RWPE2 (cell line): ENCODE measurements at places on chromosomes 7 and 10.
A peak's percentile ranks its signal among the peaks of the same experiment; 100 is the strongest.

- H3K27ac ChIP-seq, result no peak overlapping the region
- H3K36me3 ChIP-seq, result no peaks in the 10 kb centered on the region
- DNase-seq, result no peak
Observed at GRCh38 chr10:107585630-107586029, 421.1 kb upstream of the SORCS1 start.

DNA sequence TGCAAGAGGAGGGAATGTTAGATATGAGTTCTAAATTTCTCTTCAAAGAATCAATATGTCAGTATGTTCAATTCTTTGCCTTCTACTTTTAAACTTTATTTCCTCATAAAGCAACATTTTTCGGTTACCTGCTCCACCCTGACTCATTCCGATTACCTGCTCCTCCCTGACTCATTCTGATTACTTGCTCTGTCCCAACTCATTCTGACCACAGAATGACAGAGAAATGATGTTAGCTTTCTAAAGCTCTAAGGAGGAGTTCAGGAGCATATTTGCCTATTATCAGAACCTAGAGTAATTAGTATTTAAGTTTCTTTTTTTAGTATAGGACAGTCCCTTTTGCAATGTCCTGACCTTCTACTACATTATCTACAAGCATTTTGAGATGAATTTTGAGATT is 24.5 kb upstream of the PPP1R9A start:
- H3K36me3 ChIP-seq, result no peaks in the 10 kb centered on the region
- no peak overlapping the region for H3K27ac ChIP-seq
- no peak for DNase-seq

- H3K27ac ChIP-seq, result no peak overlapping the region
- no peak for DNase-seq
- H3K27me3 ChIP-seq, result peaks cover 51% of the 10 kb centered on the region
- no peak overlapping the region for H3K4me3 ChIP-seq
Observed at GRCh38 chr10:86368046-86368445, 1.5 kb upstream of the GRID1 start.

DNA sequence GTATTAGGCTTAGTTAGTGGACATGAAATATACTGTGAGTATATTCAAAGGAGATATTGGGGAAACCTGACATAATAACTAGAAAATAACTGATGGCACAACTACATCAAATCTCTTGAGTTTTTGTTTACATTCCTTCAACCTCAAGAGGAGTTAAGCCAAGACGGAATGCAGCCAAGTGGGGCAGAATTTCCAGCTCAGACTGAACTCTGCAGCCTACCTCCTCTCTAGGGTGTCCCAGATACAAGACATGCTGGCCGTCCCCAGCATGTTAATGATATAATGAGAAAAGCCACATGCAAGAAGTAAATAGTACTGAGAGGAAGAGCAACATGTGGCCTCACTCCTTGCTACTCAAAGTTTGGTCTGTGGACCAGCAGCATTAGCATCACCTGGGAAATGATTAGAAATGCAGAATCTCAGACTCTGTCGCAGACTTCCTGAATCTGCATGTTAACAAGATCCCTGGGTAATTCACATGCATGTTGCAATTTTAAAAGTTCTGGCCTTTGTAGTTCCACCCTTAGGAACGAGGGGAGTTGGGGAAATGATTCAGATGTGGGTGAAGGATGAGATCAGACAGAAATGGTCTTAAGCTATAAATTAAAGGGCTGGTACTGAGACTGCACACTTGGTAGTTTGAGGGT is 118.4 kb upstream of the CACUL1 start:
- peaks cover 35% of the 10 kb centered on the region for H3K4me1 ChIP-seq
- no peak overlapping the region for H3K4me3 ChIP-seq
- H3K27ac ChIP-seq, result peak overlapping the region; percentile 24
- H3K36me3 ChIP-seq, result no peaks in the 10 kb centered on the region
- no peak for DNase-seq

DNA sequence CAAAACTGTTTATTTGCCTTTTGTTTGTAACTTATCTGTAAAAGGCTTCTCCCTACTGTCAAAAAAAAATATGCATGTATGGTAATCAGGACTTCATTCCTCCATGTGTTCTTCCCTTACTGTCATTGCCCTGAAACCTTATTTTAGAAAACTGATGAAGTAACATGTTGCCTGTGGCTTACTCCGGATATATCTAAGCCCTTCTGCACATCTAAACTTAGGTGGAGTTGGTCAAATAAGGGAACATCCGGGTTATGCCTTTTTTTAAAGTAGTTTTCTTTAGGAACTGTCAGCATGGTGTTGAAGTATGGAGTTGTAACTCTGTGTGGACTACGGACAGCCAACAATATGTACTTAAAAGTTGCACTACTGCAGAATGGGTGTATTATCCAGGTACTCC is 6.2 kb downstream of the SAR1A start:
- H3K4me3 ChIP-seq, result no peak overlapping the region
- H3K27me3 ChIP-seq, result no peaks in the 10 kb centered on the region
- H3K27ac ChIP-seq, result no peak overlapping the region
- H3K36me3 ChIP-seq, result peaks cover 70% of the 10 kb centered on the region
- peaks cover 5% of the 10 kb centered on the region for H3K4me1 ChIP-seq
- DNase-seq, result no peak
